Stimulated activated CD4-positive, alpha-beta T cell treated with anti-CD3 and anti-CD28 coated beads, TNF-alpha, amount 100 ng/mL, for 4 hours (primary cell): ENCODE measurements at places on chromosomes 7 and 10.

- DNase-seq = no peak
These were observed 132.7 kb downstream of the KCNMA1 start for GRCh38 chr10:77504873-77505257.

DNA sequence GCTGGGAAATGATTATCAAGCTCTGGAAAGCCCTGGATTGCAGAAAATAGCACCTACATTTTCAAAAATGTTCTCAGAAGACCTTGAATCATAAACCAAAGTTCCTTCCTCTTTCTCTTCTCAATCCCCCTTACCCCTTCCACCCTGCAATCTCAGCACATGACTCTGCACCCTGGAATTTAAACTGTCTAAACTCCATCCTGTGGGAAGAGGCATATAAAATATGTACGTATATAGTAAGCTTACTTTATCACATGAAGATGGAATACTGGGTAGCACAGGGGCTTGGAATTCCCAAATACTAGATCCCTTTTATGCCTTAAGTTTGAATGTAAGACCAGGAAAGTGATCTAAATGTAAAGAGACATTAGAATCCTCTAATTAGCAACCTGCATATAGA lies 7.7 kb downstream of the AGMO start:
- DNase-seq = no peak

GRCh38 chr10:120516426-120516825 lies 59.4 kb downstream of the PLPP4 start:
- no peak for DNase-seq

DNA sequence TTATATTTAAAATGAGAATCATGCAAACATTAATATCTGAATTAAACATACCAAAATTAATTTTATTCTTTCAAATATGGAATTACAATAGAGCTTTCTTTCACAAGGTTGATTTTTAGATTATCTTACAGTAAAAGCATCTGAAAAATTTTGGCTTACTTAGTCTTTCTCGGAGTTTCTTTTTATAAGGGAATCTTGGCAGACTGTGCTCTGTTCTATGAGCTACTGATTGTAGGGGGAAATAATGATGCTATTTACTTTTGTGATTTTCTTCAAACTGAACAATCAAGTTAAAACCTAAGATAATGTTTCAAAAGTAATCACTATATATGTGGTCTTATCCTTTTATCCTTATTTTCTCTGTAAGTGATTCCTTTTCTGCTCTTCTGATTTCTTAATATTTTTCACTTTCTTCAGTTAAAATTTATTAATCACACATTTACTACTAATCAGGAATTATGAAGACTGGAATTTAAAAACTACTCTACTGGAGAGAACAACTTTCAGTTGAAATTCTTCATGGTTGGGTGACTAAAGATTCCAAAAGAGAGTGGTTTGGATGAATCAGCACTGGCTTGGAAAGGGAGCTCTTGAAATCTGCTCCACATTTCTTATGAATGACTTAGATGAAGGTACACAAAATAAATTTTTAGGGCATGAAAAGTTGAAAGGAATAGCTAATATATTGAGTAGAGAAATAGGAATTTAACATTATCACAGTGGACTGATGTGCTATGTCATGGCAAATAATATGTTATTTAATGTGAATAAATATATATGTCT lies 103.9 kb downstream of the PPP1R9A start:
- no peak for DNase-seq

DNA sequence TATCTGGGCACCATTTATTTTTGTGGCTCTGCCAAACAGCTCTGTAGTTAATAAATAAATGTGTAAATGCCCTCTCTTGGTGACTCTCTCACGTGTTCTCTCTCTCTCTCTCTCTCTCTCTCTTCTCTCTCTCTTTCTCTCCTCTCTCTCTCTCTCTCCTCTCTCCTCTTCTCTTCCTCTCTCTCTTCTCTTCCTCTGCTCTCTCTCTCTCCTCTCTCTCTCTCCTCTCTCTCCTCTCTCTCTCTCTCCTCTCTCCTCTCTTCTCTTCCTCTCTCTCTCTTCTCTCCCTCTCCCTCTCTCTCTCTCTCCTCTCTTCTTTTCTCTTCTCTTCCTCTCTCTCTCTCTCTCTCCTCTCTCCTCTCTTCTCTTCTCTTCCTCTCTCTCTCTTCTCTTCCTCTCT lies 145.8 kb upstream of the TMEM72 start:
- DNase-seq = no peak

DNA sequence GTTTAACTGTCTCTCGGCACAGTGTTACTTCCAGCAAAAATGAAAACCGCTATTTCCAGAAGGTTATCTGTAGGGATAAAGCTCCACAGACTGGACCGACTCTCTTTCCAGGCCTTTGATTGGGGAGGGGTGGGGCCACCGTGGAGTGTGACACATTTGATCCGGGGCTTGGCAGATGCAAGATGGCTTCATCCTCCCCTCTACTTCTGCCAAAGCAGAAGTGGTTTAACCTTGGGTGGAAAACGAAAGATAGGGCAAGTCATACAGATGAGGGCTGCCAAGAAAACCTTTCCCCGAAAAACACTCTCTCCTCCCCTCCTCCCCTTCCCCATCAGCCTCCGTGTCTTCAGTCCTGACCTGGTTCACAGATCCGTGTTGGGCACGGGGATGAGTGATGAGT lies 139.7 kb upstream of the SH2B2 start:
- DNase-seq = no peak

GRCh38 chr7:133797818-133798520 lies 329.2 kb upstream of the LRGUK start:
- DNase-seq = no peak

DNA sequence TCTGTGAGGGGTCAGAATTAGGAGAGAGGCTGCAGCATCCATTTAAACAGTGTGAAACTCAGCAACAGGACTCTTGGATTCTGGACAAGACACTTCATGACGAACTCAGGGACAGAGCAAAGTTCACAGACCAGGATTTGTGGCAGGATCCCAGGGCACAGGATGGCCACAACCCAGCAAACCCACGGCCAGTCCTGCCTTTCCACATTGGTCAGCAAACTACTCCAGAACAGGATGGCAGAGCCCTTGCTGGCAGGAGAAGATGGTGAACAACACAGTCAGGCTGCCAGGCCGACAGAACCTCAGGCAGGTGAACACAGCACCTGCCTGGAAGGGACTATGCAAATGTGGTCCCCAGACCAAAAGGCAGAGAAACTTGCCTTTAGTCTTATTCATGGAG lies 34.4 kb downstream of the VSTM4 start:
- no peak for DNase-seq

DNA sequence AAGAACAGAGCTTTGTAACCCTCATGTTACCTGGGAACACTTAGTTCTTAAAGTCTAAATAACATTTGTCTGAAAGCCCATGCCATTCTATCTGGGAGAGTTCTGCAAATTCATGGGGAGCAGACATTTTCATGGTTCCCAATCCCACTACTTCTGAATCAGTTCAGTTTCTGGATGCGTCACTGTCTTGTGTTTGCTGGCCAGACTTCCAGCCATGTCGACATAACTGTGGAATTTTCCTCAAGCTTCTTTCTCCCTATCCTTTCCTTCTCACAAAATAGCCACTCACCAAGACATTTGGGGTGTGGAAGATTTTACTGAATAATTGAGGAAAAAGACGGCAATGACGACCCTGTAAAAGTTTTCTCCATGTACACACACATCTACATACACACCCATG lies 272.5 kb downstream of the NEBL start:
- no peak for DNase-seq

DNA sequence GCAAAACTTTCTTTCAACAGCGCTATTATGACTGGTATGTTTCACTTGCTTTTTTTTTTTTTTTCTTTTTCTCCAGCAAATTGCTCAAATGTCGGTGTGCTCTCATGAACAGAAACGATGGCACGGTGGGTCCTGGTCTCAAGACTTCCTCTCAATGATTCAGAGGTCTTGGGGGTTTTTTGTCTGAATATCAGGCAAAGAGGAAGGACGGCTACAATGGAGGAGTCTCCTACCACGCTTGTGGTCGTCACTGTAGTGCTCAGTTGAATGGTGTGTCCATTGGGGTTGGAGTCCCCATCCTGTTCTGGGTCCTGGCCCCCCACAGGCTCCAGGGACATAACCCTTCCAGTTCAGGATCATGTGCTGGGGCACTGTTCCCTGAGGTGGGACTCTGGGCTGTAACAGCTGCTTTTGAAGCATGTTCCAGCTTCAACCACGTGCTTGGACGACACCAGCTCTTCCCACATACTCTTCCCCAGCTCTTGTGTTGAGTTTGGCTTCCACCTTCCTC lies 266.7 kb upstream of the KLF6 start:
- no peak for DNase-seq

DNA sequence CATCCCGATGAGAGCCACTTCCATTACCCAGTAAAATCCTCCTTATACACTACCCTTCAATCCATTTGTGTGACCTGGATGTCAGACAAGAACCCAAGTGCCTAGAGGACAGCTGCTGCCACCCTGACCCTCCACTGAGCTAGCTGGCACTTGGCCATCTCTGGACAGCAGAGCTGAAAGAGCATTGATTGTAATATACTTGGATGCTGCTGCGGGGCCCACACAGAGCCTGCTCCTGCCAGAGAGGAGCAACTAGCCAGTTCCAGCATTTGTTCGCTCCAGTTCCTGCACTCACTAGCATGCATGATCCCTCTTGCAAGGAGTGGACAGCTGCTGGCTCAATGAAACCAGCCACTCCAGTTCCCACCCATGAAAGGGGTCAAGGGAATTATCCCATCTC lies 8.4 kb upstream of the TMEM254 start:
- no peak for DNase-seq

DNA sequence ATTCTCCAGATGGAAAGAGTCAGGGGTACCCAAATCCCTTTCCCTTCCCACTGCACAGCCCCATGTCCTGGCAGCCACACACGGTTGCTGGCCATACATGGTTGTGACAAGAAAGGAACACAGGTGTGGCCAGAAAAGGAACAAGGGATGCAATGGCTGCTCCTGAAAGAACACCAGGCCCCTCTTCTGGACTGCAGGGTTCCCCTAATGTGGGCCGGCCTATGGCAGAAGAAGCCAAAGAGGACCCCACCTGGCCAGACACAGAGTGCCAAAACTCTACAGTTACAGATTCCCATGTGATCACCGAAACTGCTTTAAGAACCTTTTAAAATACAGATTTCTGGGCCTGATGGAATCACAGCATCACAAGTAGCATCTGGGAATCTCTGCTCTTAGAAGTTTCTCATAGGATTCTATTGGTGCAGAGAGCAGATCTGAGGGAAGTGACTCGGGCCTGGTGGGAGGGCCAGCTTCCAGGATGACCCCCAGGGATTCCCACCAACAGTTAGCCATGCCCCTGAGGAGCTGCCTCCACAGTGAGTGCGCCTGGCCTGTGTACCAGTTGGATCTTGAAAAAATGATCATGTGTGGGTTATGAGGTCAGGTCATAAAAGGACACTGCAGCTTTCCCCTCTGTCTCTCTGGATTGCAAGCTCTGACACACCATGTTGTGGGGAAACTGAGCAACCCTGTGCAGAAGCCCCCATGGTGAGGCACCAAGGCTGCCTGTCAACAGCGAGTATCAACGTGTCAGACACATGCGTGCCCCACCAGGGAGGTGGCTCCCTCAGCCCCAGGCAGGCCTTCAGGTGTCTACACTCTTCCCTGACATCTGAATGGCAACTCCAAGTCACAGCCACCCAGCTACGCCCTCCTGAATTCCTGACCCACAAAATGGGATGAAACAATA lies 89.6 kb upstream of the LANCL2 start:
- no peak for DNase-seq

DNA sequence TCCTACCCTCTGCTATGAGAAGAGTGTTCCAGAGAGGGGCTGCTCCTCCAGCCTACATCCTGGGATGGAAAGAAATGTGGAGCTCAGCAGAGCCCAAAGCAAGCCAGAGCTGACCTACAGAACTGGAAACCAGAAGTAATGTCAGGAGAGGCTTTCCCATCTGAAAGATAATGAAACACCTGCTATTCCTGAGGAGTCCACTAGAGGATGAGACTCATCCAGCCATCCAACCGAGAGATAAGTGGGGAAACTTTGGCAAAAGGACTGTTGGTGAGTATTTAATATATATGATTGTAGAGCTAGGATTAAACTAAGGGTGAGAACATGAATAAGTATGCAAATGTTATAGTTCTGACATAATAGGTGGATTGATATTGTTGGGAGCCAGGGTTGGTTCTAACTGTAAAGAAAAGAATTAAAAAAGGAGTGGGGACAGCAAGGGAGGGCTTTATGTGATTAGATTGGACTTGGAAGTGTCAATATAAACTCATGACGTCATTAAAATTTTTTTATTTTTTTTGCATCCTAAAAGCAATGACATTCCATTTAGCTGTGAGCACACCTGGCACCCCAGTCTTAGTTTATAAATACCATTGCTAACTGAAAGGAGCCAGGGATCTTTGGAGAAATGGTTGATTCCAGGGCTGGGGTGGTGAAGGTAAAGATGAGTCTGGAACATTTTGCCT lies 312.8 kb upstream of the NFE2L3 start:
- DNase-seq = no peak

- DNase-seq = no peak
These were observed 66.4 kb upstream of the ANK3 start for GRCh38 chr10:60456053-60456452.

GRCh38 chr7:18872344-18872743 lies 245.1 kb downstream of the TWIST1 start:
- DNase-seq = no peak

- DNase-seq = no peak
These were observed 27.1 kb upstream of the CD36 start for GRCh38 chr7:80611353-80611752.

- no peak for DNase-seq
These were observed 5.9 kb upstream of the OR2F1 start for GRCh38 chr7:143948733-143949132.

- DNase-seq = no peak
These were observed 493.8 kb downstream of the ARL4A start for GRCh38 chr7:13181216-13181615.
